Dermis blood vessel endothelial cell (primary cell): ENCODE measurements at places on chromosomes 16 and 17. TPM values are rescaled to one million over a fixed set of nuclear protein-coding genes. Genes with fewer than 3 reads are reported as not detected.

ATP2A3 gene
- total RNA-seq = 0.23 TPM in 1 of 2 replicates, not detected in the other

CACNG1 gene
- total RNA-seq = not detected in 2 replicates

CHD9 gene
- total RNA-seq = 51.1 and 95.0 TPM in 2 replicates

CCL7 gene
- total RNA-seq = 0.23 TPM in 1 of 2 replicates, not detected in the other

CRISPLD2 gene
- total RNA-seq = 0.42 and 1.0 TPM in 2 replicates

TBC1D3B gene
- total RNA-seq = 0.85 and 1.6 TPM in 2 replicates

DRC3 gene
- total RNA-seq = 1.5 and 2.5 TPM in 2 replicates

HELZ gene
- 73.9 and 79.2 TPM in 2 replicates for total RNA-seq

NRN1L gene
- 0.14 and 0.51 TPM in 2 replicates for total RNA-seq

KIF18B gene
- 1.4 and 7.3 TPM in 2 replicates for total RNA-seq
